Type B pancreatic cell (in vitro differentiated cells): ENCODE measurements at places on chromosomes 5 and 9.

DNA sequence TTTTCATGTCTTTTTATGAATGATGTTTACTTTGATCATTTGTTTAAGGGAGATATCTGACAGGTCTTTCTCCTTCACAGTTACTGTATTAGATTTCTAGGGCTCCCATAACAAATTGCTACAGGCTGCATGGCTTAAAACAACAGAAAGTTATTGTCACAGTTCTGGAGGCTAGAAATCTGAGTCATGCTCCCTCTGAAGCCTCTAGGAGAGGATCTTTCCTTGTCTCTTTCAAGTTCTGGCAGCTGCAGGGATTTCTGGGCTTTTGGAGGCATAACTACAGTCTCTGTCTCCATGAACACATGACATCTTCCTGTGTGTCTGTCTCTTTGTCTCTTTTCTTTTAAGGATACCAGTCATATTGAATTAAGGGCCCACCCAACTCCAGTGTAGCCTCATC, 557.3 kb upstream of the SEMA6A start:
- no peaks in the 10 kb centered on the region for H3K4me1 ChIP-seq
- H3K4me3 ChIP-seq = no peak overlapping the region
- H3K27ac ChIP-seq = no peak overlapping the region
- H3K27me3 ChIP-seq = no peaks in the 10 kb centered on the region

GRCh38 chr9:95874989-95875304, 544 bp upstream of the ERCC6L2 start:
- no peaks in the 10 kb centered on the region for H3K27me3 ChIP-seq
- no peak overlapping the region for H3K27ac ChIP-seq
- no peak for DNase-seq

DNA sequence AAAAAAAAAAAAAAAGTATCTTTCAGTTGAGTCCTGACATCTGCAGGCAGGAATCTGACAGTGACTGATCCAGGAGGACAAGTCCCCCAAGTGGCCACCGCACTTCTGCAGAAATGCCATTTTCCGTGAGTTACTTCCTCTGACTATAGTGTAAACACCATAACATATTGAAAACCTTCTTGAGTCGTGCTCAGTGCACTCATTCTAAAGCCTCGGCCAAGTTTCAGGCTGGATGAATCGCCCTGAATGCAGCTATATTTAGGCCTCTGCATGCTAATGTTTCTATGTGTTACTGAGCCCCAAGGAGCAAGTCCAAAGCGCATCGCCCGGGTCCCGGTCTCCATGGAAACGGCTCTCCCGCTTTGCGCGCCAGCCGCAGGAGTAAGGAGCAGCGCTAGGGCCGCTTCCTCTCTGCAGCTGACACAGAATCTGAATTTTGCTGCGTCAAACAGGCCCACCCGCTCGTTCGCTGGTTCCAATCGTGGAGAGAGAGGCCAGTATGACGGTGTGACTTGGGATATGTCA, 335.4 kb downstream of the MSX2 start:
- peak overlapping the region; percentile 34 for H3K4me3 ChIP-seq
- H3K36me3 ChIP-seq = no peaks in the 10 kb centered on the region
- peaks cover 8% of the 10 kb centered on the region for H3K4me1 ChIP-seq
- H3K27me3 ChIP-seq = peaks cover 45% of the 10 kb centered on the region

GRCh38 chr9:89988458-89988857, 383.6 kb downstream of the GADD45G start:
- H3K27ac ChIP-seq = no peak overlapping the region
- H3K4me1 ChIP-seq = peaks cover 6% of the 10 kb centered on the region
- no peak for DNase-seq
- no peak overlapping the region for H3K4me3 ChIP-seq
- H3K27me3 ChIP-seq = peaks cover 5% of the 10 kb centered on the region

GRCh38 chr5:68962757-68963484, 130.9 kb upstream of the SLC30A5 start:
- peaks cover 7% of the 10 kb centered on the region for H3K27me3 ChIP-seq
- H3K27ac ChIP-seq = no peak overlapping the region
- H3K4me1 ChIP-seq = peaks cover 9% of the 10 kb centered on the region
- no peak for DNase-seq

- H3K36me3 ChIP-seq = no peaks in the 10 kb centered on the region
- no peaks in the 10 kb centered on the region for H3K27me3 ChIP-seq
- no peak overlapping the region for H3K27ac ChIP-seq
- H3K4me1 ChIP-seq = no peaks in the 10 kb centered on the region
- DNase-seq = no peak
- H3K4me3 ChIP-seq = no peak overlapping the region
Observed at GRCh38 chr5:95100551-95100950, 184.3 kb downstream of the MCTP1 start.

DNA sequence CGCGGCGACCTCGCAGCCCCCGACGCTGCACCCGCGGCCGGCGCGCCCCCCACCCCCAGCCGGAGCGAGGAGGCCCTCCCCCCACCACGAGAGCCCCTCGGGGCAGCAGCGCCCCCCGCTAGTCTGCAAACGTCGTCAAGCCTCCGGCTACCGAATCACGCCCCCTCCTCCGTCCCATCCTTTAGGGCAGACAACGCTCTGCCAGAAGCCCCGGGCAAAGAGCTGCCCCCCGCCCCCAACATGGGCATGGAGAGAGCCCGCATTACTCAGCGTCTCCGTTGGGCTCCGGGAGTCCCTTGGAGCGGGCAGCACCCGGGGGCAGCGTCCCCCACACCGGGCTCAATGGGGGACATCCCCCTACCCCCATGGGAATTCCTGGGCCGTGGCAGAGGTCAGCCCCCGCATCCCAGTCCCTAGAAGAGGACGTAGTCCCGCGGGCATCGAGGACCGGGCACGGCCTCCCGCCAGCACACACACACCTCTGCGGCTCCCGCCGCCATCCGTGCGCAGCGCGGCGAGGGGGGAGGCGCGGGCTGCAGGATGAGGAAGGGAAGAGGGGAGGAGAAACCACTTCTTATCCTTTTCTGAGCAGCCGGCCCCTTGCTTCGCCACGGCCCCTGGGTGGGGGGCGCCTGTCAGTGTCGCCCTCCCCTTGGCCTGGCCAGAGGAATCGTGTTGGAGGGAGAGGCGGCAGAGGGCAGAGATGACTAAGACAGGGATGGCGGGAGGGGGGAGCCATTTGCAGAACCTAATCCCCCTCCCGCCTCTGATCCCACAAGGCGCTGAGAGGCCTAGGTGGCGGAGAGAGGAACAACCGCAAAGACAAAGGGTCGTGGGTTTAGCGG, 750 bp downstream of the DNM1 start:
- peak overlapping the region; percentile 76 for H3K27ac ChIP-seq
- H3K36me3 ChIP-seq = no peaks in the 10 kb centered on the region
- peaks cover 32% of the 10 kb centered on the region for H3K4me1 ChIP-seq
- H3K4me3 ChIP-seq = peak overlapping the region; percentile 88

DNA sequence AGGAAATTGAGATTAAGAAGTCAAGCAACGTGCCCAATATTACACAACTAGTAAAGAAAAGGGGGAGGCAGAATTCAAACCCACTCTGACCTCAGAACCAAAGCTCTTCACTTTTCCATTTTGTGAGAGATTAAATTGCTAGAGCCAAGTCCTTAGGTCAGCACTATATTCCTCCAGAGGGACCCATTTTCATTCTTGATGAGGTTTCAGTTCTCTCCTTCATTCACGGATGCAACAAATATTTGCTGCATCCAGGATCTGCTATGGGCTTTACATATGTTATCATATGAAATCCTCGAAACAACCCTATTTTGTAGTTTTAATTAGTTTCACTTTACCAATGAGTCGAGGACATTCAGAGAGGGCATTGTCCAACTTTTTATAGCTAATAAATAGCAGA, 239.2 kb downstream of the EFNA5 start:
- H3K27ac ChIP-seq = no peak overlapping the region
- H3K4me3 ChIP-seq = no peak overlapping the region
- no peaks in the 10 kb centered on the region for H3K27me3 ChIP-seq
- H3K36me3 ChIP-seq = peaks cover 8% of the 10 kb centered on the region
- no peak for DNase-seq

DNA sequence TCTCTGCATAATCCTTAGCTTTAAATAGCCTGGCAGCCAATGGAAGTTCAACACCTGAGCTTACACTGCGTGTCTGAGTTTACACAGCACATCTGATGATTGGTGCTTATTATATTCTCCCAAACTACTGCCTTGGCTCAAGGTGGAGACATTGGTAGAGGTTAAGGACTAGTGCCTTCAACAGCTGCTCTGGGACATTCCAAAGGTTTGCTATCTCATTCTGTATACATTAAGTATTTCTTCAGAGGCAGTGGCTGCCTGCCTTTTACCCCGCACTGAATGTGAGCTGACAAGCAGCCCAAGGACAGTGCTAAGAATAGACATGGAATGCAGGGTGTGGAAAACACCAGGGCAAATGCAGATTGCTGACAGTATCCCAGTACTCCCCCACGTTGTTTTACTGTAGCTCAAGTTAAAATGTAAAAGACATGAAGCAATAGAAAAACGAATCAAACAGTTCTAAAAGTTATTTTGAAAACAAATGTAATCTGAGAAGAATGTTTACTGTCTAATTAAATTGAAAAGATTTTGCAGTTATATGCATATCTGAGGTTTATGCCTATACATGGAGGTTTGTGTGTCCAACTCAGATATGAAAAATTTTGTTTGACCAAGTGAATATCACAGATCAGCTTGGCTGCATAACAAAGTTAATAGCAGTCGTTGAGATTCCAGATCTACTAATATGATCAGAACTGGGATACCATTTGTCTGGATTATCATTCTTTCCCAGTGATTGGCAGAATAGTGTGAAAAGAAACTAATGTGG, 1.8 kb downstream of the HSPB3 start:
- peak overlapping the region; percentile 90 for H3K27ac ChIP-seq
- no peaks in the 10 kb centered on the region for H3K36me3 ChIP-seq
- H3K27me3 ChIP-seq = no peaks in the 10 kb centered on the region
- no peak for DNase-seq

GRCh38 chr9:23375511-23375910, 450.5 kb downstream of the ELAVL2 start:
- no peak overlapping the region for H3K27ac ChIP-seq
- no peaks in the 10 kb centered on the region for H3K36me3 ChIP-seq
- no peaks in the 10 kb centered on the region for H3K27me3 ChIP-seq
- no peak overlapping the region for H3K4me3 ChIP-seq
- no peak for DNase-seq
- no peaks in the 10 kb centered on the region for H3K4me1 ChIP-seq

- no peak overlapping the region for H3K4me3 ChIP-seq
- no peaks in the 10 kb centered on the region for H3K36me3 ChIP-seq
- peak; percentile 39 for DNase-seq
- no peak overlapping the region for H3K27ac ChIP-seq
- peaks cover 11% of the 10 kb centered on the region for H3K27me3 ChIP-seq
- H3K4me1 ChIP-seq = no peaks in the 10 kb centered on the region
Observed at GRCh38 chr5:176187276-176188062, 50.8 kb upstream of the SIMC1 start.

- H3K4me3 ChIP-seq = no peak overlapping the region
- H3K27ac ChIP-seq = peak overlapping the region; percentile 18
- peaks cover 26% of the 10 kb centered on the region for H3K4me1 ChIP-seq
- DNase-seq = no peak
Observed at GRCh38 chr5:75460532-75460931, 50.9 kb downstream of the CERT1 start.

- DNase-seq = no peak
- H3K27me3 ChIP-seq = peaks cover under 1% of the 10 kb centered on the region
Observed at GRCh38 chr9:14423815-14424261, 109.9 kb upstream of the NFIB start.

DNA sequence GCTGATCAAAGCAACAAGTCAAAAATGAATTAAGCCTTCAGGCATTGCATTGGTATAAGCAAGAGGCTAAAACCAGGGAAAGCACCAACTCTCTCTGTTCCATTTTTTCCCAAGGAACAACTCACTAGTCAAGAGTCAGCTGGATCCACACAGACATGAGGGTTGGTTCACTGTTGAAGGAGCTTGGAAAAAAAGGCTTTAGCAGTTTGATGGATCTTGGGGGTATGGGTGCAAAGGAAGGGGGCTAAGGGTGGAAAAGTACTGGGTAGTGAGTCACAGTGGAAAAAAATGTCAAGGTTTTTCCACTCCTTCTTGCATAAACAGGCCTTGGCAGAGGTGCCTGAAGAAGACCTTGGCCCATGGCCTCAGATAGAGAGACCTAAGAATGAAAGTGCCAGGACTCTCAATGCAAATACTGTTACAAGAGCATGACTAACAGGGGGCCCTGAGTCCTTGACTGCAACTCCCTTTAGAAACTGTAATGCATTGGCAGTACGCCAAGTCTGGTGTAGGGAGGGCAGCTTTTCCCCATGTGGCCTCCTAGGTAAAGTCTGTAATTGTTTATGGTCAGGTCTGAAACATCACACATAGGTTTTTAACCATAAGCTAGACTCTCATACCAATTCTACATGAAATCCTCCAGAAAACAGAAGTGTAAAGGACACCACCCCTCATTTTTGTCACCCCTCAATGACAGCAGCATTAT, 23.7 kb downstream of the ACTL7A start:
- peaks cover 48% of the 10 kb centered on the region for H3K36me3 ChIP-seq
- H3K4me3 ChIP-seq = no peak overlapping the region
- no peaks in the 10 kb centered on the region for H3K27me3 ChIP-seq
- no peak overlapping the region for H3K27ac ChIP-seq
